NB4 (cell line): ENCODE measurements at places on chromosomes 3 and 15.

- DNase-seq: peak; percentile 23
Measured at GRCh38 chr15:77709135-77709886, 76.6 kb upstream of the LINGO1 start.

GRCh38 chr3:194608981-194609380, 24.2 kb downstream of the TMEM44 start:
- no peak for DNase-seq

GRCh38 chr15:40807888-40808461, 702 bp upstream of the DNAJC17 start:
- peak; percentile 42 for DNase-seq

DNA sequence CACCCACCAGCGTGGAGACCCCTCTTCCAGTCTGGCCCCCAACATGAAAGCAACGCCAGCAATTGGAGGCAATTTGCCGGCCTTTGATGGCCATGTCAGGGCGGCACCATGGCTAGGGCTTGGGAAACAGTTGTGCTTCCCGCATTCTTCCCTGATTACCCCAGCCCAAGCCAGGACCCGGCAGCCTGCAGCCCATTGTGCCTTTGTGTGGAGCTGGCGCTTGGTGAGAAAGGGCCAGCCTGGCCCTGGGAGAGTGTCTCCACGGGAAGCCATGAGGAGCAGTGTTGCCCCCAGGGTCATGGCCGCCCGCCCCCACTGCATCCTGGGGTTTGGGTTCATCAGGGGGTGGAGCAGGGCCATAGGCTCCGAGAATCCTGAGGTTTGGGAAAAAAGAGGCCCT, 66.0 kb downstream of the DNAJB8 start:
- no peak for DNase-seq

- no peak for DNase-seq
Measured at GRCh38 chr3:2274526-2274925, 175.9 kb downstream of the CNTN4 start.
